ENCODE measurements at places on chromosomes 1 and 21.
A peak's percentile ranks its signal among the peaks of the same experiment; 100 is the strongest.

DNA sequence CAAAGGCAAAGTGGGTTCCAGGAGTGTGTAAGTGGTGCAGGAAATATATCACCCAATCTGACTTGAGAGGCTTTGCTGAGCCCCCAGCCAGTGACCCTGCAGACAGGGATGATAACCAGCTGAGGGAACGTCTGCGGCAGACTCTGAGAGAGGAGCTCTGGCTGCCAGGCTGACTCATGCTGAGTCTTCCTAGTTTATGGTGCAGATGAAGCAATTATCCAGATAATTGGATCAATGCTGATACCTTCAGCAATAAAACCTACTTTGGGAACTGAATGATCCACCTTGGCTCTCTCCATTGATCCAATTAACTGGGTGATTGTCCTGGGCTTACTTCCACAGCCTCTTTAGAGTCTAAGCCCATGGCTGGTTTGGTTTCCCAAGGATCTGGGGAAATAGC is 7.3 kb downstream of the C8B start:
- H3K27me3 ChIP-seq: peaks cover 20% of the 10 kb centered on the region
- no peak for DNase-seq
- no peak overlapping the region for H3K27ac ChIP-seq
- H3K4me1 ChIP-seq: peaks cover 11% of the 10 kb centered on the region
- H3K4me3 ChIP-seq: no peak overlapping the region
- no peaks in the 10 kb centered on the region for H3K36me3 ChIP-seq

- H3K27ac ChIP-seq: no peak overlapping the region
- no peaks in the 10 kb centered on the region for H3K27me3 ChIP-seq
- H3K36me3 ChIP-seq: peaks cover 22% of the 10 kb centered on the region
- H3K4me1 ChIP-seq: no peaks in the 10 kb centered on the region
- H3K4me3 ChIP-seq: no peak overlapping the region
Observed at GRCh38 chr1:27906759-27907158, 28.0 kb upstream of the SMPDL3B start.

DNA sequence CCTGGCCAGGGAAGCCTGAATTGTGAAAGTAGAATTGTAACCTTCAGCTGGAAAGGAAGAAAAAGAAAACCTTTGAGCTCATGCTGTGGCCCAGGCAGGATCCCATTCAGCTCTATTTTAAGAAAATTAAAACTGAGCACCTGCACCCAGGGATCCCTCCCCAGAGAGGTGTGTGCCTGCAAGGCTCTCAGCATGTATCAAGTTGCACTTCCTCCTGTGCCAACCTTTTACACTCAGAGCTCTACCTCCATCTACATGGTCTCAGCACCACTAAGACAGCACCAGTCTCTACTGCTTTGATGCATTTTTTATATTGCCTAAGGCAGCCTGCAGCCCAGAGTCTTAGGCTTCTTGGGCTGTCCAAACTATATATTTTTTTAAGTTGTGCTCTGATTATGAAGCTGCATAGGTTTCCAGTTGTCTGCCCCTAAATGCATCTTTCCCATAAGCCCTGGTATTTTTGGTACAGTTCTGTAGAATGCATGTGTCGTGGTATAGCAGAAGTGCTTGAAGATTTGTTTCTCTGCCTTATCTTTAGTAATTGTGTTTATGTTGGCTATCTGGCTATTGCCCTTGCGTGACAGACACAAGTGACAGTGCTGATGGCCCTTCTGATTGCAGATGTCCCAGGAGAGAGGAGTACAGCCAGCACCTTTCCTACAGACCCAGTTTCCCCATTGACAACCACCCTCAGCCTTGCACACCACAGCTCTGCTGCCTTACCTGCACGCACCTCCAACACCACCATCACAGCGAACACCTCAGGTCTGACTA is 63.1 kb downstream of the PTPRC start:
- H3K27me3 ChIP-seq: peaks cover 2% of the 10 kb centered on the region
- no peaks in the 10 kb centered on the region for H3K36me3 ChIP-seq
- DNase-seq: no peak
- H3K4me1 ChIP-seq: peaks cover 39% of the 10 kb centered on the region

- peaks cover 41% of the 10 kb centered on the region for H3K27me3 ChIP-seq
- DNase-seq: no peak
- H3K36me3 ChIP-seq: no peaks in the 10 kb centered on the region
Observed at GRCh38 chr1:29457496-29458368, 221.4 kb downstream of the PTPRU start.

GRCh38 chr1:205972081-205972480 is 28.8 kb upstream of the SLC26A9 start:
- H3K4me3 ChIP-seq: no peak overlapping the region
- H3K36me3 ChIP-seq: no peaks in the 10 kb centered on the region
- DNase-seq: no peak
- H3K27ac ChIP-seq: no peak overlapping the region
- H3K4me1 ChIP-seq: peaks cover 7% of the 10 kb centered on the region

- no peak for DNase-seq
- H3K27me3 ChIP-seq: peaks cover 28% of the 10 kb centered on the region
- no peaks in the 10 kb centered on the region for H3K36me3 ChIP-seq
- no peak overlapping the region for H3K27ac ChIP-seq
Observed at GRCh38 chr21:42319851-42320572, 4.8 kb upstream of the TFF3 start.

- H3K4me3 ChIP-seq: no peak overlapping the region
- no peaks in the 10 kb centered on the region for H3K36me3 ChIP-seq
- H3K4me1 ChIP-seq: peaks cover 12% of the 10 kb centered on the region
- no peak for DNase-seq
Observed at GRCh38 chr1:170495006-170495405, 37.0 kb upstream of the GORAB start.

DNA sequence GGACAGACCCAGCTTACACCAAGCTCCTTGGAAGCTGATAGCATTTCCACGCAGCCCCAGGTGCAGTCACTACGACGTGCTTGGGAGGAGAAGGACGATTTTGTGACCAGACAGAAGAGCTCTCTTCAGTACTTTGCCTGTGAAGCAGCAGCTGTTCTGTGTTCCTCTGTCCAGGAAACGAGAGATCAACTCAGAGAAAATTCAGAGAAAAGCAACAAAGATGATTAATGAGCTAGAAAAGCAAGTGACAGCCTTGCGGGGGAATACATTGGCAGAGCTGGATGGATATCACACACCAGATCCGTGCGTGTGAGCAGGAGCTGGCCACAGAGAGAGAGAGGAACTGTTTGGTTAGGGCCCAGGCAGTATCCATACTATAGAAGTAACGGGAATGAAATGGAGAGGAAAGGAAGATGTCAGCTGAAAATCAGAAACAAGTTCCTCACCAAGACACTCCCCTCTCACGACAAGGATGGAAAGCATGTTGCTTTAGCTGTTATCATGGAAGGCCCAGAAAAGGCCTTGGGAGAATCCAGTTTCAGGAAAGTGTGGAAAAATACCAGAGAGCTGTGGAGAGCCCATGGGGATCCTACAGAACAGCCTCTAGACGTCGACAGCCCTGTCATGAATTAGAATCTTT is 106.2 kb downstream of the TOMM20 start:
- H3K4me3 ChIP-seq: no peak overlapping the region
- no peaks in the 10 kb centered on the region for H3K36me3 ChIP-seq
- peak overlapping the region; percentile 48 for H3K27ac ChIP-seq
- DNase-seq: no peak

- H3K27me3 ChIP-seq: no peaks in the 10 kb centered on the region
- DNase-seq: no peak
- no peaks in the 10 kb centered on the region for H3K4me1 ChIP-seq
Observed at GRCh38 chr1:150180474-150180873, 30.8 kb downstream of the PLEKHO1 start.

DNA sequence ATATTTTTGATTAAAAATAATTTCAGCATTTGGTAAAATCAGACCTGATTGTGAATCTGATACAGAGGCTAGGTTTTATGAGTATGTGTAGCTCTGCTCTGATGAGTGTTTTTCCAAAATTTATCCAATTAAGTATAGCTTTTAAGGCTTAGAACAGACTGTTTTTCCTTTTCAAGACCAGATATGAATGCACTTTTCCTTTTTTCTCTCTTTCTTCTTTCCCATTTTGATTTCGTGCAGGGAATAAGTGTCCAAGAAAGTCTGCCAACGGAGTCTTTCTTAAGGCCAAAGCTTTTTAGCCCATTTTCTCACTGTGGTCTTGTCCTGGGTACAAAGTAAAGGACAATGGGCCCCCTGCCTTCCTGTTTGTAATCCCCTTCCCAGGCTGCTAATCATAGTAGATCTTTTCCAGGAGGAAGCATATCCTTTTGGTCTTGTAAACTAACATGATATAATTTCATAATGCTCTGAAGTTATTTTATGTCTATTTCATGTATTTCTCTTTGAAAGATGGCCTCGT is 2.9 kb downstream of the KIF1B start:
- H3K27me3 ChIP-seq: no peaks in the 10 kb centered on the region
- no peaks in the 10 kb centered on the region for H3K36me3 ChIP-seq
- no peak for DNase-seq
- H3K4me1 ChIP-seq: peaks cover 45% of the 10 kb centered on the region

GRCh38 chr1:160708801-160709200 is 2.8 kb downstream of the CD48 start:
- no peaks in the 10 kb centered on the region for H3K36me3 ChIP-seq
- no peak overlapping the region for H3K4me3 ChIP-seq
- peaks cover 8% of the 10 kb centered on the region for H3K4me1 ChIP-seq
- H3K27ac ChIP-seq: no peak overlapping the region

DNA sequence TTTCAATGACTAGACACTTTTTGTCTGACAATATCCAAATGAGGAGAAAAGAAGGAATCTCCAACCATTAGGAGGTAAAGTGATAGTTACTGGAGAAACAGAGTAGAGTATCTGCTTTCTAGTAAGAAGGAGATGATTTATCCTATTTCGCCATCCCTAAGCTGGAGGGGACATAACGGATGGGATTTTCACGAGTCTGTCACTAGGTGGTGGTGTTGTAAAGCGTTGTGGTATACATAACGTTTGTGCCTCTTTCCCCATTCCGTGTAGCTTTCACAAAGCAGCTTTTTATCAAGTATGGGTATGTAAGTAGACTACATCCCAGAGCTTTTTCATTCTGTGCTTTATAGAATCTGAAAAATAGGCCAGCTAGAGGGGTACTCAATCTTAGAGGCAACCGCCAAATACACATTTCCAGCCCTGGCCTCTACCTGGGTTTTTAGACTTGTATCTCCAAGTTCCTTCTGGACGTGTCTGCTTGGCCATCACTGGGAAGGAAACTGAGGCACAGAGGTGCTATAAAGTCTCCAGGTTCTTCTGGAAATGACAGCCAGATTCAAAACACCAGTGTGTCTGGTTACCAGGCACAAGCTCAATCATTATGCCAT is 33.3 kb upstream of the FAM3B start:
- H3K4me1 ChIP-seq: peaks cover 9% of the 10 kb centered on the region
- H3K27me3 ChIP-seq: peaks cover 8% of the 10 kb centered on the region
- DNase-seq: no peak
- no peaks in the 10 kb centered on the region for H3K36me3 ChIP-seq

DNA sequence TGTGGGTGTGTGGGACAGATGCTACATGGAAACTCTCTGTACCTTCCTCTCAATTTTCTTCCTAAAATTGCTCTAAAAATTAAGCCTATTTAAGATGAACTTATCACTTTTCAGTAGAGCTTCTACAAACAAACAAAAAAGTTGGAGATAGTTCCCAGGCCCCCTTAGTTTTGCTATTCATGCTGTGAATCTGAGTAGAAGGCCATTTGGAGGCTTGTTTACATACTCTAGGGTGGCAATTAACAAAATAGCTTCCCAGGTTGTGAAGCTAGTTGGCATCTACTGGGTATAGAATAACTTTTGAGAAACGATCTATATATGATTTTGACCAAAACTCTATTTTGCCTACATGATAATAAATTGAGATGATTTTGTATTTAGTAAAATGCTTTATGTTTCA is 541.4 kb upstream of the B3GALT2 start:
- H3K4me3 ChIP-seq: no peak overlapping the region
- H3K4me1 ChIP-seq: peaks cover 12% of the 10 kb centered on the region
- H3K27me3 ChIP-seq: no peaks in the 10 kb centered on the region
- no peak overlapping the region for H3K27ac ChIP-seq
- peaks cover 1% of the 10 kb centered on the region for H3K36me3 ChIP-seq

DNA sequence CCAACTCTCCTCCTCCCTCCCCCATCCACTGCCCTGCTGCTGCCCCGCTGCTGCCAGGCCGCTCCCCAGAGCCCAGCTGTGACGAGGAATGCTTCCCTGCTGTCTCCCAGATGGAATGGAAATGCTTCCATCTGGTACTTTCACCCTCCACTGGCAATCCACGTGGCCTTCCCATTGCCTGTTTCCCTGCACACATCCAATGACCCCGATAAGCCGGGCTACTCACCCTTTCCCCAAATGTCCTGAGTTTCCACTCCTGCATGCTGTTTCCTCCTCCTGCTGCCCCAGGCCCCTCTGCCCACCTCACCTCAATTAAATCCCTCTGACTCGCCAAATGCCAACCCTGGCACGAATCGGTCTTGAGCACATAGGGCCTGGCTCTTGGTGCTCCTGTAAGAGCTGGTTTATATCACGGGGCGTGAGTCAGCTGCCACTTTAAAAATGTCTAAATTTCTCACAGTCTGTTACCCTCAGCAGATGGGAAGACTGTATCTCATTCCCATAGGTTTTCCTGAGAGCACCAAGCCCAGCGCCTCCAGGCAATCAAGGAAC is 36.4 kb downstream of the MRAP start:
- no peak overlapping the region for H3K4me3 ChIP-seq
- no peaks in the 10 kb centered on the region for H3K4me1 ChIP-seq
- H3K27me3 ChIP-seq: no peaks in the 10 kb centered on the region
- no peak overlapping the region for H3K27ac ChIP-seq
- DNase-seq: no peak

- no peaks in the 10 kb centered on the region for H3K36me3 ChIP-seq
- H3K27me3 ChIP-seq: peaks cover 20% of the 10 kb centered on the region
- peaks cover 7% of the 10 kb centered on the region for H3K4me1 ChIP-seq
- H3K4me3 ChIP-seq: no peak overlapping the region
Observed at GRCh38 chr1:98059620-98060019, 138.8 kb upstream of the DPYD start.

GRCh38 chr21:26225046-26225445 is 54.5 kb upstream of the APP start:
- no peak overlapping the region for H3K27ac ChIP-seq
- H3K4me1 ChIP-seq: peaks cover 6% of the 10 kb centered on the region
- H3K36me3 ChIP-seq: no peaks in the 10 kb centered on the region
- H3K27me3 ChIP-seq: no peaks in the 10 kb centered on the region
- no peak overlapping the region for H3K4me3 ChIP-seq

DNA sequence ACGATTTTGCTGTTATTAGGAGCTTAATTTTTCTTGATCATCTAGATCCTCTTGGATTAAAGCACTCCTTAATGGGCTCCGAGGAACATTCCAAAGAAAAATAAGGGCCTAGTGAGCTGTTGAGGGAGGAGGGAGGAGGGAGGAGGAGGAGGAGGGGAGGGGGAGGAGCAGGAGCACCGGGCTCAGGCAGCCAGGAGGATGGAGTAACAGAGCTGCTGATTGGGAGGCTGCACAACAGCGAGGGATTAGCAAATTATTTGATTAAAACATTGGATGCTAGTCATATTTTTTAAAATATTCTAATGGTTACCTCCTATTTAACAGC is 302.1 kb upstream of the RRP15 start:
- DNase-seq: no peak
- H3K36me3 ChIP-seq: no peaks in the 10 kb centered on the region
- no peaks in the 10 kb centered on the region for H3K4me1 ChIP-seq
- peaks cover 18% of the 10 kb centered on the region for H3K27me3 ChIP-seq
- no peak overlapping the region for H3K4me3 ChIP-seq

- H3K27me3 ChIP-seq: peaks cover 3% of the 10 kb centered on the region
- H3K36me3 ChIP-seq: no peaks in the 10 kb centered on the region
- H3K4me1 ChIP-seq: peaks cover 24% of the 10 kb centered on the region
- DNase-seq: no peak
Observed at GRCh38 chr1:184210862-184211261, 159.3 kb downstream of the TSEN15 start.

Measured in mesothelial cell of epicardium (in vitro differentiated cells).